Foreskin keratinocyte (primary cell): ENCODE measurements at places on chromosomes 11 and 22.

DNA sequence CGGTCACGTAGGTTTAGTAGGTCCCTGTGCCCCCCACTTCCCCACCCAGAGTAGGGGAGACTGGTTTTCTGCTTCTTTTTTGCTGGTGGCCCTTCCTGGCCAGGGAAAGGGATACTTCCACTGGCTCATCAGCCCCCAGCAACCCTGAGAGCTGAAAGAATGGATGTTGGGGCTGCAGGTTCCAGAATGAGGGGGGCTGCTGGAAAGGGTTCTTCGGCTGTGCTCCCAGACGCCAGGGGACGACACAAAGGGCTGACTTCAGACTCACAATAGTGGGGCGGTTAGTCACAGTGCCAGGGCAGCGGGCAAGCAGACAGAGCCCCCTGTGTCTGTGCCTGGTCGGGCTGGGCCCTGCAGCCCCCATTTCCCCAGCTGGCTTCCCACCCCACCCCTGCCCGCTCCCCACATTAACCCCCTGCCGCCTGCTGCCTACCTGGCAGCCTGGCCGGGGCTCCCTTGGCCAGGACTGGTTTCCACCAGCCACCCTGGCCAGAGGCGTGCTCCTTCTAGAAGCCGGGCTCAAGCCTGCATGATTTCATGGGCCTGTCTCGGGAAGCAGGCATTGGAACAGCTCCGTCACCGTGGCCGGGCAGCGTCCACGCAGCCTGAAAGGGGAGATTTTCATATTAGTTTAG lies 79.1 kb upstream of the WNT7B start:
- no peak for DNase-seq

GRCh38 chr22:17366830-17367229 lies 2.4 kb upstream of the CECR2 start:
- DNase-seq = no peak

GRCh38 chr22:47057916-47058585 lies 295.6 kb downstream of the TBC1D22A start:
- DNase-seq = no peak

DNA sequence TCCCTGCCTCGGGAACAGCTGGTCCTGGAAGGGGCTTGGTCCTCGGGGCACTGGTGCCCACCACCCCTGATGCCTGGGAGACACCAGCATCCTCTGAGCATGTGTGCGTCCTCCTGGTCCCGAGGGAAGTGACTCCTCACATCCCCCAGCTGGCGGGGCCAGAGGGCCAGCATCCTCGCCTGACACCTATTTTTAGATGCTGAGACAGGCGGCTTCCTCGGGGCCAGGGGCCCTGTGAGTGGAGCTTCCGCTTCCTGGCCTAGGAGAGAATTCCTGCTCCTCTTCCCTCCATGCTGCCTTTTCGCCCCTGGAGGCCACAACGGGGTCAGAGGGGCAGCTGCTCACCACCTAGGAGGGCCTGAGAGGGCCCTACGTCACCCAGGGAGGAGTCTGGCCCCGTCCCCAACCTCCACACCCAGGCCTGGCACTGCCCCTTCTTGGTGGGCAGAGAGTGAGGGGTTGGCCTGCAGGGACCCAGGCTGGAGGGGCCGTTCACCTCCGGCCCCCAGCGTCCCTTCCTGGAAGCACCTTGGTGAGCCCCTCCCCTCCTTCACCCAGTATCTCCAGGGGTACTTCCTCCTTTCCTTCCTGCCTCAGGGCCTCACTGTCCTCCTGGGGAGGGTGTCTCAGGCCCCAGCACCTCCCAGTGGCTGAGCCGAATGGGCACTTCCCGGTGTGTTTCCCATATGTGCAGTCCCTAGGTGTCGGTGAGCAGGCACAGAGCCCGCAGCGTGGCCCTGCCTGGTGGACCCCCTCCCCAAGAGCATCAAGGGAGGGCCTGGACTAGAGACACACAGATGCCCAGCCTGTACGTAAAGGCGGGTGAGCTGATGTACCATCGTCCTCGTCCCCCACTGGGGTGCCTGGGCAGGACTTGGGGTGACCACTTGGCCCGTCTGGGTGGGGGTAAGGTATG lies 6.1 kb downstream of the CD81 start:
- DNase-seq = no peak

- no peak for DNase-seq
Measured at GRCh38 chr11:120089036-120090001, 48.6 kb downstream of the TRIM29 start.

GRCh38 chr11:64654439-64654838 lies 63.4 kb downstream of the SLC22A12 start:
- DNase-seq = no peak

DNA sequence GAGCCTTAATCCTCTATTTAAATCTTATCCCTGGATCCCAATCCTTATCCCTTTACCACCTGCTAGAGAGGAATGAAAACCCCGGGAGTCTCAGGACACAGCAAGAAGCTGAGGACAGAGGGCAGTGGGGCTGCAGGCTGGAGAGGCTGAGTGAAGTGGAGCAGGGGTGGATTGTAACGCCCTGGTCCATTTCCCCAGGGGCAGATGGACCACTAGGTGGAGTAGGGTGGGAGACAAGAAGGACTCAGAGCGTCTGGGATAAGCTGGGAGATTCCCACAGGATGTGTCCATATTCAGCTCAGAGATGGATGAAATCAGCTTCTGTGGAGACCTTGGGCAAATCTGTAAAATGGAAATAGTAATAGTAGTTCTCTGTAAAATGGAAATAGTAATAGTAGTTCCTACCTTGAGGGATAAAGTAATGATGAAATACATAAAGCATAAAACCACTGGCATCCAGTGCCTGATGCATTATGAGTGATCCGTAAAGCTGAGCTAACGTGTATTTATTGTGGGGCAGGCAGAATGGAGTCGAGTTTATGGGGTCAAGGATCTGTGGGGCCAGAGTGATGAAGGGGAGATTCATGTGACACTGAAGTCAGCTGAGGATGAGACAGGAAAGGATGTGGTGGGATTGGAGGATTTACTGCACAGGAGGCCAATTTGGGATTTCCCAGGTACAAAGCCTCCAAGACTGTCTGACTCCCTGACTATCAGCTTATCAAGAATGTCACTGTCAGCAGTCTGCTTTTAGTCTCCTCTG lies 1.9 kb upstream of the ROBO4 start:
- no peak for DNase-seq

DNA sequence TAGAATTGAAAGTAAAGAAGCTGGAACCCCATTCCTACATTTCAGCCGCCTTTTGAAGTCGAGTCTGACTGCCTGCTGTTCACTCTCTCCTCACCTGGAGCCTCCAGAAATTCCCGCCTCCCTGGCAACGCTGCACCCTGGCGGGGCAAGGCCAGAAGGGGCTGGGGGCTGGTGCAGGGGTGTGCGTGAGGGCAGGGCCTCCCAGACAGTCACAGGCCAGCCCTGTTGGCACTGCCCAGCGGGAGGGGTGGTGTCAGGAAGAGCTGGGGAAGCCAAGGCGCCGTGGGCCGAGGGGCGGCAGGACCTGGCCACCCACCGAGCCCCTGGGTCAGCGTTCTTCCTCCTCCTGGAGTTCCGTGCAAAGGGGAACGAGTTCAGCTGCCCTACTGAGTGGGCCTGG lies 123.2 kb downstream of the KCNQ1OT1 start:
- no peak for DNase-seq
